ENCODE measurements at places on chromosomes 6 and 20.
A peak's percentile ranks its signal among the peaks of the same experiment; 100 is the strongest.

- no peak for DNase-seq
Observed at GRCh38 chr20:33992145-33992922, 1.4 kb upstream of the RALY start.

GRCh38 chr6:133092771-133093170, 148.4 kb upstream of the EYA4 start:
- no peak for DNase-seq

GRCh38 chr6:79369026-79369425, 134.5 kb upstream of the HMGN3 start:
- no peak for DNase-seq

GRCh38 chr20:61755971-61756845, 309.5 kb downstream of the TAF4 start:
- DNase-seq = no peak

DNA sequence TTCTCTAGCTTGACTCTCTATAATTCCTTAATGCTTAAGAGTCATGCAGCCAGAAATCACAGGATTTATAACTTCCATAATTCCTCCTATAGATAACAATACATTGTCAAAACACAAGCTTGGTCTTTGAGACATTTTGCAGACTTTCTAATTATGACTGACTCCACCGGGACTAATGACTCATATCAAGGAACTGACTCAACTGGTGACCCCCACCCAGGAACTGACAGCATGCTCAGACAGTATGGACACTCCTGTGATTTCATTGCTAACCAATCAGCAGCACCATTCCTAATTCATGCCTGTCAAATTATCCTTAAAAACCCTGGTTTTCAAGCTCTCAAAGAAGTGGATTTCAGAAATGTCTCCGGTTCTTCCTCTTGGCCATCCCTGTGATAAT, 670.5 kb upstream of the IMPG1 start:
- DNase-seq = no peak

DNA sequence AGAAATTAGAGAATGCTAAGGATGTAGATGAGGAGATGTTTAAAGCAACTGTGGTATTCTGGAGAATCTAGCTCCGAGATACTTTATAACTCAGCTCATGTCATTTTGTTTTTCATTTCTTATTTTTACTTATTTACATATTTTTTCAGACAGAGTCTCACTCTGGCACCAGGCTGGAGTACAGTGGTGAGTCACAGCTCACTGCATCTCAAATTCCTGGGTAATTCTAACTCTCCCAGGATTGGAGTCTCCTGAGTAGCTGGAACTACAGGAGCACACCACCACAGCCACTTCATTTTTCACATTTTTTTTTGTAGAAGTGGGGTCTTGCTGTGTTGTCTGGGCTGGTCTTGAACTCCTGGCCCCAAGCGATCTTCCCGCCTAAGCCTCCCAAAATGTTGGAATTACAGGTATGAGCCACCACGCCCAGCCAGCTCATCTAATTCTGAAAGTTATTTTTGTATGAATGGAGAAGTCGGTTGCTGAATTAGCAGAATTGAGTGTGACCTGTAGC, 94.3 kb upstream of the FAM8A1 start:
- no peak for DNase-seq

DNA sequence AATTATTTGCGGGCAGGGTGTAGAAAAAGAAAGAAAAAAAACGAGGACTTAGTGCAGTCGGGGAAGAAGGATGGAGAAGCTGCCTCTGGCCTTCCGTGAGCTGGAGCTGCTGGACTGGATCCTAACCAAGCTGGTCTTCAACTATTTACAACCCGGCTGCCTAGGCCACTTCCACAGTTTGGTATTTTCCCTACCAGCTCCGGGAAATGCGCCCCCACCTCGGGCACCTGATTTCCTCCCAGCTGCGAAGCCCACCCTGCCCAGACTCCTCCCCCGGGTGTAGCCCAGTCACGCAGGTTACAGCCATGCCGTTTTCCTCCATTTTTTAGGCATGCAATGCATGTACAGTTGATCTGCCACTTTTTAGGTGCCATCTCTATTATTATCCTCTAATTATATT, 21.2 kb downstream of the THEMIS start:
- DNase-seq = peak; percentile 20

DNA sequence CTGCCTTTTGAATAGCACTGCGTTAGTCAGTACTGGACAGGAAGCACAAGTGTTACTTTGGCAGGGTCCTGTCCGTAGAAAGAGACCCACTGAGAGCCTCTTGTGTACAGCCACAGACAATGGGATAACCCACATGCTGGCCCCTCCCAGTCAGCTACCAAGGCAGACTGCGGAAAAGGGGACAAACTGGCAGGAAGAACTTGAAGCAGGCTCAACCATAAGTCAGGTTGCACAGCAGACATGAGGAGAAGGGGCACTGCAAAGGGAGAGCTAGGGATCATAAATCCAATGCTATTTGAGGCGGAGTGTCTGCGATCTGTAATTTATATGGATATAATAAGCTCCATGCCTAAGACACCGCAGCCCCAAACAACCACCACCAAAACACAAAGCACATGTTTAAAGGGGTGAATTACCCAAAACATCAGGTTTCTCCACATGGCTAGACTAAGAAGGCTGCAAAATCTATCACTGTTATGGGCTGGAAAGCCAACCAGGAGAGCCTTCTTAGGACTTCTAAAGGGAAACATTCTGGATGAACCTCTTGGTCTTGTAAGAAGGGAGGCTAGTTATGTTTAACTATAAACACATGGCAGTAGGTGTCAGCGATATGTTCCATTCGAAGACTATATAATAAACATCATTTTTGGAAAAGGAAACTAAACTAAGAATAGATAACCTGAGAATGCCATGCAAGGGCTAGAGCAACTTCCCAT, 141.7 kb downstream of the BACH2 start:
- DNase-seq = no peak

DNA sequence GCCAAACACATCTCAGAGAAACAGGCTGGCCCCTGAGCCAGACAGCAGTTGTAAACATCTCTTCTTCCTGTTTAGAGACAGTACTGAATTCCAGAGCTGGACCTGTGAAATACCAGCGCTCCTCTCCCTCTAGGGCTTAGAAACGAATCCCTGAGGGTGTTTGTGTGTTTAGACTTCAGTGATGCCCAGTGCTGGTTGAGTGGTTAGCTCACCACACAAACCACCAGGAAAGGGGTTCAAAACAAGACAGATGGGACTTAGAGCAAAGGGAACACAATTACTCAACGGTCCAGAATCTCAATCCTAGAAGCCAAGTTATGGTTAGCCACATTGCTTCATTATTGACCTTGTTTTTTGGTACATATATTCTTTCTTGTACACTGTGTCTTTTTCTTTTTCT, 108.7 kb upstream of the TMEM170B start:
- DNase-seq = no peak

GRCh38 chr20:46558511-46558959, 8.1 kb upstream of the OCSTAMP start:
- peak; percentile 37 for DNase-seq

DNA sequence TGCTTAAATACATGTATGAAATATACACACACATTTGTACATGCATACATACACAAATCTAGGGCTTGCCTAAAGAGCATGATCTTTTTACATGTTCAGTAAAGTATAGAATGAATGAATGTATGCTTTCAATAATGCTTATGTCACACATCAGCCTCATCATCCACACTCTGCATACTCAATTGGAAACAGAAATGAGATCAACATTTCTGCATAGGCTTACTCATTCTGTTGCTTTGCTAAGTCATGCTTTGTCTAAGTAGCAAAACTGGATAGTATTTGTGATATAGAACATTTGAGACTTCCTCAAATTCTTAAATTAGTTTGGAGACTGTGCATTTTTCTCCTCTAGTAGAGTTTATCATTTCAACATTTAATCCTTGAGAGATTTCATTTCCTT, 343.3 kb downstream of the ADGRB3 start:
- DNase-seq = no peak

DNA sequence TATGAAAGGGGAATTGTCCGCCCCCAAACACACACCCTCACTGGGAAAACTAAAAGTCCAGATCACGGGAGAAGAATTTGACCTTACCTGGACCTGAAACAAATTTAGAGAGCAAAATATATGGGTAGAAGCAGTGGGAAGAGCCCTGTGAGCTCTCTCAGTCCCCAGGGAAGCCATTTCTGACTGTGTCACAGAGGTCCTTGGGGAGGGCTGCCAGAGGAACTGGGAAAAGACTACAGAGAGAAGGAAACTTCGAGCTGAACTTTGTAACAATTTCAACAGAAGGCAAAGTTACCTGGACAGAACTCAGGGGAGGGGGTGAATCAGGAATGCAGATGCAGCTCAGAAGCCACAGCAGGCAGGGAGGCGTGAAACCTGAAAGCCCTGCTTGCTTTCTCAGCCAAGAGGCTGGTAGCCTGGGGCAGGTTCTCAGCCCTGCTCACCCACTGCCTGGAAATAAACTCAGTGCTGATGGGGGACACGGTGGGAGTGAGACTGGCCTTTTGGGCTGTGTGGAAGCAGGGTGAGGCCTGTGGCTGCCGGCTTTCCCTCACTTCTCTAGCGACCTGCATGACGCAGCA, 163.8 kb downstream of the TMEM200A start:
- no peak for DNase-seq

DNA sequence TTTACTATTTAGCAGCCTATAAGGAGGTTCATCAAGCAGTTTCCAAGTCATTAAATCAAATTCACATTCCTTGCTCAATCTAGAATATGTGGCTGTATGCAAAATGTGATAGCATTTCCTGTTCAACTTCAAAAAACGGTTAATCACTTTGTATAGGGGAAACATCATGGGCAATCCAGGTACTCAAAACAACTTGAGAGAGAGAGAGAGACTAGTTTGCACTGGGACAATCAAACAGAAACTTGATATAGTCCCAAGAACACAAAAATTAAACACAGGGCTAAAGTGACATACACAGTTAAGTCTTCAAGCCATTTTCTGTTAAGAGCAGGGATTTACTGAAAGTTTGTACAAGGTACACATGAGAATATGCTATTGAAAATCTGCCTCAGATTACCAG, 7.4 kb downstream of the CPNE1 start:
- DNase-seq = no peak

DNA sequence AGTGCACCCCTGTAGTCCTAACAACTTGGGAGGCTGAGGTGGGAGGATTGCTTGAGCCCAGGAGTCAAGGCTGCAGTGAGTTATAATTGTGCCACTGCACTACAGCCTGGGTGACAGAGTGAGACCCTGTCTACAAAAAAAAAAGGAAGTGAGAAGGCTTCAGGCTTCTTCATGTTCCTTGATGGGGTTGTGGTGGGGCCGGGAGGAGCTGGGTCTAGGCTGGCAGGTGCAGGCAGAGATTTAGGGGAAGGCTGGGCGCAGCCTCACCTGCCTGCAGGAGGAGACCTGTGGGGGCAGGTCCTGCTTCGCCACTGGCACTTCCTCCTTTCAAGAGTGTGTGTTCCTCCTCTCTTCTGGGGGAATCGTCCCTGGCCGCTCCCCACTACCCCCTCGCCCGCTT, 63.9 kb downstream of the CHMP4B start:
- no peak for DNase-seq

DNA sequence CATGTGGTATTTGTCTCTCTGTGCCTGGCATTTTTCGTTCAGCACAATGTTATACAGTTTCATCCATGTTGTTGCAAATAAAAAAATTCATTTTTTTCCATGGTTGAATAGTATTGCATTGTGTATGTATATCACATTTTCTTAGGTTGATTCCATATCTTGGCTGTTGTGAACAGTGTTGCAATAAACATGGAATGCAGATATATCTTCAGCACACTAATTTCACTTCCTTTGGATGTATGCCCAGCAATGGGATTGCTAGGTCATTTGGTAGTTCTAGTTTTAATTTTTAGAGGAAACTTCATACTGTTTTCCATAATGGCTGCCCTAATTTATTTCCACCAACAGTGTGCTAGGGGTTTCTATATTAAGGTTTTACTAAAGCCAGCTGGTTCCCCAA, 52.6 kb downstream of the GFRAL start:
- DNase-seq = no peak

GRCh38 chr6:67748521-67748920, 886.6 kb upstream of the ADGRB3 start:
- DNase-seq = no peak

- no peak for DNase-seq
Observed at GRCh38 chr6:145813285-145814034, 1.1 kb downstream of the FBXO30 start.
